Thyroid gland (tissue), 4 donors: ENCODE measurements at places on chromosomes 4 and X.

DNA sequence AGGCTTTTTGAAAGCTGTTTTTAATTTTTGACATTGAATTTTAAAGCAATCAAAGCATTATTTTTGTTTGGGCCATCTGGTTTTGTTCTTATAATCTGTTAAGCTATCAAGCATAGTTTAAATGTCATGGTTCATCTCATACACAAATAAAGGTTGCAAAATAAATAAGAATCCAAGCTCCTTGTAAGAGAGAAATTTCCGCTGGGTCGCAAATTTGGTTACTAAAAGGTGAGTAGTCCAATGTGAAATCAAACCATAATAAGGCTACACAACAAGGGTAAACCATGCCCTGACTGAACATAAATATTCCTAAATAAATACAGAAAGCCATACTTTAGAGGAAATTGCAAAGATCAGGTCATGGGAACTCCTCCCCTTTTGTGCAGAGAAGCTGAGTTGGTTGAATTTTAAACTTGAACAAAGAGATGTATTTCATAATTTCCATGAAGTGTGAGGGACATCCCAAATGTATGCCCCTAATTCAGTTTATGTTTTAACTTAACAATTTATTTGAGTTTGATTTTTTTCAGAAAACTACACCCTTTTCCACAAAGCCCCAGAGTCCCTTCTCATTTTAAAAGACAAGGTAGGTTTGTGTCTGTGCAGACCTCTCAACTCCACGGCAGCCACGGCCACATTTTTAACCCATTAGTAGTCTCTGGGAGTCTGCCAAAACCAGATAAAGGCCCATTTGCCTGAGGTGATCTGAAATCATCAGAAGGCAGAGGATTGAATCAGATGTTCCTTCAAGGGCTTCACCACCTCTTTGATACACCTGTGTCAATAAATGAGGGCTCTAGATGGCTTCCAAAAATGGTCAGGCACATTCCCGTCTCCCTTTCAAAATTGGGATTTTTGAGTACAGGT, 85.2 kb downstream of the PLAC1 start:
- no peaks in the 10 kb centered on the region for H3K27me3 ChIP-seq
- no peak for DNase-seq
- no peaks in the 10 kb centered on the region for H3K36me3 ChIP-seq
- H3K4me1 ChIP-seq: no peaks in the 10 kb centered on the region

DNA sequence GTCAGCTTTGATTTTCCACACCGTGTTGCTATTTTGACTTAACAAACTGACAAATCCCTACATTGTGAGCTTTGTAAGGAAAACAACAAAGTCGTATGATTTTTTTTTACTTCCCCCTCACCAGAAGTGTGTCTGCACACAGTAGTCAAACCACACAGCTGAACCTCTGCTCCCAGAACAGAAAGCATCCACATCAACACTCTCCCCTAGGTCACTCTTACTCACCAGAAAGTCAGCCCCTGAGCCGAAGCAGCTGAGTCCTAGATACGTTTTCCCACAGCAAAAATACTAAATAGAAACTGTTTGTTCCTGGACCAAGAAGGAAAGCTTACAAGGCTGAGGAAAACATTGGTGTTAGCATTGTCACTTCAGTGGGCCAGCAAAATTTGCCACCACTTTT, 305.7 kb downstream of the DHX15 start:
- no peaks in the 10 kb centered on the region for H3K27me3 ChIP-seq
- no peaks in the 10 kb centered on the region for H3K4me1 ChIP-seq
- no peak for DNase-seq
- no peak overlapping the region for H3K27ac ChIP-seq
- no peak overlapping the region for H3K4me3 ChIP-seq
- no peaks in the 10 kb centered on the region for H3K36me3 ChIP-seq

DNA sequence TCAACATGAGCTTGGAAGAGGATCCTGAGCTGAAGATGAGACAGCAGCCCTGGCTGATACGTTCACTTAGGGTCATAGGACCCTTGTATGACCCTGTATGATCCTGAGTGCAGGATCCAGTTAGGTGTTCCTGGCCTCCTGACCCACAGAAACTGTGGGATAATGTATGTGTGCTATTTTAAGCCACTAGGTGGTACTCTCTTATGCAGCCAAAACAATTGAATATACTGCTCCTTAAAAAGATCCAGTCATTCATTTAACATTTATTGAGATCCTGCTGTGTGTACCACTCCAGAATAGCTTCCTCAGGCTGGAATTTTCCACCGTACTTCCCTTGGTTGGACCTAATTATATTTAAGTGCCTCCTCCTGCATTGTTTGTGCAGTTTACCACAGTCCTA, 167.1 kb downstream of the AMELX start:
- H3K27ac ChIP-seq: no peak overlapping the region
- DNase-seq: no peak
- no peaks in the 10 kb centered on the region for H3K27me3 ChIP-seq
- H3K4me3 ChIP-seq: no peak overlapping the region
- peaks cover 6% of the 10 kb centered on the region for H3K4me1 ChIP-seq

GRCh38 chr4:177285953-177286352, 23.7 kb upstream of the NEIL3 start:
- no peaks in the 10 kb centered on the region for H3K27me3 ChIP-seq
- DNase-seq: no peak
- H3K4me3 ChIP-seq: no peak overlapping the region
- H3K4me1 ChIP-seq: no peaks in the 10 kb centered on the region
- no peaks in the 10 kb centered on the region for H3K36me3 ChIP-seq
- H3K27ac ChIP-seq: no peak overlapping the region

GRCh38 chr4:176882206-176882605, 89.5 kb upstream of the VEGFC start:
- H3K27me3 ChIP-seq: no peaks in the 10 kb centered on the region
- no peak overlapping the region for H3K27ac ChIP-seq
- no peaks in the 10 kb centered on the region for H3K36me3 ChIP-seq
- H3K4me3 ChIP-seq: no peak overlapping the region

DNA sequence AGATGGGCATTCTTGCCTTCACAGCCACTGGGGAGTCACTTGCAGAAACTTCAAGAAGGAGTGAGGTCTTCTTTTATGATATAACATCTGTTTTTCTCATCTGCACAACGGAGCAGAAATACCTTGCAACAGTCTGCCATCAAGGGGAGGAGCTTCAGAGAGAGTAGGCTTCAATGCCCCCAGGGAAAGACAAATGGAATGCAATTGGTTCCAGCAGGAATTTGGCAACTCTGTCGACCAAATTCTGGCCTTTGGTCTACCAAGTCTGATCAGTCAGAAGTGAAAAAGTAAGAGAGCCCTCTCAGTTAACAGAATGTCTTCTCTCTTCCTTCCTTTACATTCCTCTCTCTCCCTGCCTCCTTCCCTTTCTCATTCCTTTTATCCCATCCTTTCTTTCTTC, 229.3 kb downstream of the IDS start:
- H3K27ac ChIP-seq: no peak overlapping the region
- H3K4me3 ChIP-seq: no peak overlapping the region
- no peaks in the 10 kb centered on the region for H3K4me1 ChIP-seq
- DNase-seq: no peak
- no peaks in the 10 kb centered on the region for H3K27me3 ChIP-seq

DNA sequence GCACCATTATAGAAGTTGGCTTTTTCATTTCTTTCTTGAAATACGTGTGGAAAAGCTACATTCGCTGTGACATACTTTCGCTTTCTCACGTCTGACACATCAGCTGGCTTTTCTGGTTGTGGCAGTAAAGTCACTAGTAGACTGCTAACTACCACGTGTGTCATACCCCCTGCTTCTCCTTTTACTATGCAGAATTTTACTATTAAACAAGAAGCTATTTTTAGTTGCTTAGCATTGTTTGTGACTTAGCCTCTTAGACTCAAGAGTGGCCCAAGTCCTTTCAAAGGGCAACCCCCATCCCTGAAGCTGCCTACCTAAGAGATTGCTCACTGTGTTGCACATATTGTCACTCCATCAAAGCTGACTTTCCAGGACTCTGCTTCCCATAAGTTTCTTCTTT, 2.1 kb upstream of the IL2 start:
- no peak overlapping the region for H3K27ac ChIP-seq
- no peak overlapping the region for H3K4me3 ChIP-seq
- H3K4me1 ChIP-seq: no peaks in the 10 kb centered on the region

DNA sequence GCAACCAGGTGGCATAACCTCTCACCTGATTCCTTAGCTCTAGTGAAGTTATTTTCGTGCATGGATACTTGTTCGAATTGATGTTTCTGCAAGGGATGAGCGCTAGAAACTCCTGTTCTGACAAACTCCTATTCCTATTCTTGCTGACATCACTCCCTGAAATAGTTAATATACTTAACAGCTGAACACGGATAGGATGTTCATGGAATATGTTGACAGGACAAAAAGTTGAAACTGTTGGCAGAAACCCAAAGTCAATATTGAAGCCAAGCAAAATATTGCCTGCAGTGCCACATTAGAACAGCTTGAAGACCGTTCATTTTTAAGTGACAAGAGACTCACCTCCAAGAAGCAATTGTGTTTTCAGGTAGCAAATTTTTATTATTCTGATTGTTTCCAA, at the start of gene KLKB1:
KLKB1 (plus strand) TSS at position 287 of the 400 bp plus-strand sequence. CDS start 689 bp downstream, outside the sequence.
- H3K4me3 ChIP-seq: no peak within 1 kb of the TSS
- no peaks in the 10 kb centered on the region for H3K36me3 ChIP-seq
- no peak within 1 kb of the TSS for H3K27ac ChIP-seq
- H3K27me3 ChIP-seq: no peaks in the 10 kb centered on the region
- no peak for DNase-seq

DNA sequence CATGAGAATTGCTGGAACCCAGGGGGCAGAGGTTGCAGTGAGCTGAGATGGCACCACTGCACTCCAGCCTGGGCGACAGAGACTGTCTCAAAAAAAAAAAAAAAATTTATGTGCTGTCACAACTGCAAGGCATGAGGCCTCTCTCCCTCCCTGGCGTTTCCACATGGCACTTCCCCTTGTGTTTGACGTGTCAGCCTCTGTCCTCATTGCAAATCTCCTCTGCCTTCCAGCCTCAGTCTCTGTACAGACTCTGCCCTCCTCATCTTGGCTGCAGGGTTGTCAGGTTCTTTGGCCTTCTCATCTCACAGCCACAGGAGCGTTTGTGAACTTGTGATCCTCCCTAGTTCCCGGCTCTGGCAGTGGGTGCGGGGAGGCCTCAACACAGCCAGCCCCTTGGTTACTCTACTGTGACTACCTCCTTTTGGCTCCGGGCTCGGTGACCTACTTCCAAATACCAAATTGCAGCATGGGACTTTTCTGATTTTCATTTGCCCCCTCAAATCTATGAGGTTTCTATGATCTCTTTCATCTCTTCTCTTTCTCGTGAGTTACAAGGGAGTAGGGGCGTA, 250.0 kb downstream of the CBR4 start:
- H3K4me3 ChIP-seq: no peak overlapping the region
- H3K27ac ChIP-seq: no peak overlapping the region
- no peaks in the 10 kb centered on the region for H3K27me3 ChIP-seq
- H3K4me1 ChIP-seq: peaks cover 14% of the 10 kb centered on the region

GRCh38 chrX:3181846-3182245, 140.6 kb downstream of the ARSF start:
- no peak overlapping the region for H3K4me3 ChIP-seq
- no peak overlapping the region for H3K27ac ChIP-seq
- no peaks in the 10 kb centered on the region for H3K4me1 ChIP-seq
- no peaks in the 10 kb centered on the region for H3K27me3 ChIP-seq
- no peaks in the 10 kb centered on the region for H3K36me3 ChIP-seq
- DNase-seq: no peak

DNA sequence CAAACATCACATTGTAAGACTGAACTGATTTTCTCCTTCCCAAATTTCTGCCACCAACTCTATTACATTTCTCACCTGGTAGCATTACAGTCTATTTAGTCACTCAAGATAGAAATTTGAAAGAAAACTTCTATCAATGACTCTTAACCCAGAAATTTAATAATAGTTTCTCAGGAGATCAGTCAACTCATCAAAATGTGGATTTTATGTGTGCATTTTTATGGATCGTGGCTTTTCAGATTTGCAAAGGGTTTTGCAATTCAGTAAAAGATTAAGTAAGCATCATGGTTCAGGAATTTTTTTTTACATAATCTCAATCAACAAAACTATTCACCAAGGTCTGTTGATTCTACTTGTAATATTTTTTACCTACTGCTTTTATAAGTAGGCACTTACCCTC, 111.1 kb downstream of the CFAP299 start:
- no peak overlapping the region for H3K4me3 ChIP-seq
- no peaks in the 10 kb centered on the region for H3K27me3 ChIP-seq
- no peaks in the 10 kb centered on the region for H3K4me1 ChIP-seq
- H3K36me3 ChIP-seq: no peaks in the 10 kb centered on the region
- no peak overlapping the region for H3K27ac ChIP-seq
- no peak for DNase-seq

- H3K4me3 ChIP-seq: no peak overlapping the region
- peaks cover 1% of the 10 kb centered on the region for H3K4me1 ChIP-seq
- H3K36me3 ChIP-seq: no peaks in the 10 kb centered on the region
- no peak overlapping the region for H3K27ac ChIP-seq
Measured at GRCh38 chrX:3526071-3526470, 179.6 kb upstream of the MXRA5 start.

- peaks cover 19% of the 10 kb centered on the region for H3K36me3 ChIP-seq
- no peaks in the 10 kb centered on the region for H3K4me1 ChIP-seq
- H3K27me3 ChIP-seq: no peaks in the 10 kb centered on the region
- H3K27ac ChIP-seq: no peak overlapping the region
- no peak overlapping the region for H3K4me3 ChIP-seq
Measured at GRCh38 chr4:139515531-139515958, 40.5 kb downstream of the SETD7 start.

GRCh38 chrX:109782994-109783700, 50.1 kb upstream of the ACSL4 start:
- no peaks in the 10 kb centered on the region for H3K27me3 ChIP-seq
- no peak overlapping the region for H3K27ac ChIP-seq
- no peak for DNase-seq
- H3K4me3 ChIP-seq: no peak overlapping the region
- H3K36me3 ChIP-seq: no peaks in the 10 kb centered on the region
- no peaks in the 10 kb centered on the region for H3K4me1 ChIP-seq

DNA sequence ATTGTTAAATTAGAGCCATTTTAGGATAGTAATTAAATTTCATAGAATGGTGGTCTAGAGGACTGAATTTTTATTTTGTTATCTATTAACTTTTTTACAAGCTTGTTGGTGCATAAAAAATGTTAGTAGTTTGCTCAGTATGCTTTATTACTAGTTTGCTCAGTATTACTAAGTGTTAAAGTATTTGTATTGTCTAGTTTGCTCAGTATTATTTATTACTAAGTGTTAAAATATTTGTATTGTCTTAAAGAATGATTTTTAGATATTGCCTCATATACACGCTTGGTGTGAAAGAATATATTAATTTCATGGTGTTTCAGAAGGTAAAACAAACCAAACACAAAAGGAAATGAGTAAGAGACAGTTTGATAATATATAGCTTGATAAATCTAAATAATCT, 268.4 kb upstream of the MAGEB18 start:
- H3K27me3 ChIP-seq: no peaks in the 10 kb centered on the region
- no peaks in the 10 kb centered on the region for H3K4me1 ChIP-seq
- H3K27ac ChIP-seq: no peak overlapping the region
- H3K4me3 ChIP-seq: no peak overlapping the region
- no peaks in the 10 kb centered on the region for H3K36me3 ChIP-seq
- DNase-seq: no peak

DNA sequence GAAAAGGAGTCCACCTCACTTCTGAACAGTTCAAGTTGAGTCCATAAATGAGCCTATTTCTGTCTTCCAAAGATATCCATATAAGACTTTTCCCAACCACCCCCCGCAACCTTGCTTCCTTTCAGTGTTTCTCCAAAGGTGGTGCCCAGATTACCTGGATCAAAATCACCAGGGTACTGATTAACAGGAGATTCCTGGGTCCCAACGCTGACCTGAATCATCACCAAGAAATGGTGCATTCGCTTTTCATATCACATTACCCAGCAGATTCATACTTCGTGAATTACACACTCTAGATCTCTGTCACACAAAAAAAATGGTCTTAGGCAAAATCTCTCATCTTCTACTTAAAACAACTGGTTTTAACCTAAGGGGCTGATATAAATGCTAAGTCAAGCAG, 2.1 kb upstream of the GALNT7 start:
- no peak for DNase-seq
- no peak overlapping the region for H3K4me3 ChIP-seq
- no peaks in the 10 kb centered on the region for H3K36me3 ChIP-seq
- peaks cover 3% of the 10 kb centered on the region for H3K4me1 ChIP-seq
- H3K27me3 ChIP-seq: no peaks in the 10 kb centered on the region
- H3K27ac ChIP-seq: no peak overlapping the region
